PC-3 (cell line): ENCODE measurements at places on chromosomes 7 and 10.

- DNase-seq, result no peak
Observed at GRCh38 chr10:106493751-106494150, 670.8 kb downstream of the SORCS1 start.

DNA sequence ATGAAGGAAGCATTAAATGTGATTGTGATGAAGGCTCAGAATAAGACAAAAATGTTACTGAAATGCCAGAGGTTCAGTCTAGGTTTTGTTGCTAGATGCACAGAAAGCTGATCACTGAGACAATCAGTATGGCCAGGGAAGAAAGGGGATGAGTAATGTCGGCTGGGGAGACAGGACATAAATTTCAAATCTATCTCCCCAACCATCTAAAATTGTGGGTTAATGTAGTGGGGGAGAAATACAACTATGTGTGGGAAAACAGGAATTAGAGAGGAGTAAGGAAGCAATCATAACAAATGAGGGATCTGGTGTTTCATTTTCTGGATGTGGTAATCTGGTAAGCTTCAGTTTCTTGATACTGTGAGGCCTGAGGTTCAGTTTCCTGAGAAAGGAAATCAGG lies 1111.0 kb downstream of the XPNPEP1 start:
- DNase-seq, result no peak

- DNase-seq, result no peak
Observed at GRCh38 chr10:92327445-92328433, 36.8 kb downstream of the MARCHF5 start.

- no peak for DNase-seq
Observed at GRCh38 chr10:129692695-129693094, 225.7 kb downstream of the MGMT start.

DNA sequence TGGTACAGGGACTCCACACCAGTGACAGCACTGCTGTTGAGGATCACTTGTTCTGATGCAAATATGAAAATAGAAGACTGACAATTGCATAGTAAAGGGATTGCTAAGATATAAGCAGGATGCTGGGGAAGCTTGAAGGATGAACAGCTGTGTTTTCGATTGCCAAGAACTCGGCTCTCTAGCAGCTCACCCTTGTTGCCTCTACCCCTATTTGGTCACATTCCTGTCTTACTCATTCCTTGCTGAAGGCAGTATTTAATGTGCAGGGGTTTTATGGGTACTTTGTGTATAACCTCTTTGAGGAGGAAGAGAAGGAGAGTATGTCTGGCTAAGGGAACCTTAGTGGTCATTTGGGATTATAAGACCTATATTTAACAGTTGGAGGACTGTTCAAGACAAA lies 218.8 kb downstream of the AUTS2 start:
- DNase-seq, result no peak

- DNase-seq, result no peak
Observed at GRCh38 chr7:117193564-117193963, 129.3 kb downstream of the WNT2 start.

DNA sequence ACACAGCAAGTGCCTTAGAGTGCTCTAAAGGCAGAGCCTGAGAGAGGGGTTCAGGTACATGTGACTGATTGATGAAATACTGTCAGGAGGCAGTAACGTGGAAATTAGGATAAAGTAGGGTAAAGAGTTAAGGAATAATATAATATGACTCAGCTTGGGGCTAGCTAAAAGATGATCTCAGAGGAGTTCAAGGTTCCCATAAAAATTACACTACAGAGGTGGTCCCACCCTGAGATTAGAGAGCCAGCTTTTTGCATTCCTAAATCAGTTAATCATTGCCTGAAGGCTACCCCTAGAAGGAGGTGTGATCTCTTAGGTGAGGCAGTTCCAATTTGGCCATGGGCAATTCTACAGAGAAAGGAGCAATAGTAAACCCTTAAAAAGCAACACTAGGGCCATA lies 5.8 kb downstream of the LIPJ start:
- DNase-seq, result no peak

DNA sequence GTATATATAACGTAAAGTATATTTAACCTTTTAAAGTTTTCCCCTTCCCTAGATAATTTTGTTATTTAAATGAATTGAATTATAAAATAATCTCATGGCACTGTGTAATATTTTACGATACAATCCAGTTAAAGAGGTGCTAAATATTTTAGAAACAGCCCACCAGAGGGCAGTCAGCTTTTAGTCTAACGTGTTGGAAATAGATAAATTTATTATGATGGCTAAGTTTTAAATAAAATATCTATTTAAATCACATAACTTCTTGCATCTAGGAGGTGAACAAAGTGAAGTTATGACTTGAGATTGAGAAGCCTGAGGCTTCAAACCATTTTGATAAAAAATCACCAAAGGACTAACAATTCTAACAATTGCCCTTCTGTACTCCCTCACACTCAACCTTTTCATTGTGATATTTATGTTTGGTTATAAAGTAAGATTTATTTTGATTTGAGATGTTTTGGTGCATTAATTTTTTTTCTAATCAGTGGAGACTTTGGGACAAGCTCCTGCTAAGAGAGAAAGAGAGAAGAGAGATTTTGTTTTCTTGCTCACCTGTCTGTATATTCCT lies 171.5 kb upstream of the SP4 start:
- DNase-seq, result peak; percentile 66

DNA sequence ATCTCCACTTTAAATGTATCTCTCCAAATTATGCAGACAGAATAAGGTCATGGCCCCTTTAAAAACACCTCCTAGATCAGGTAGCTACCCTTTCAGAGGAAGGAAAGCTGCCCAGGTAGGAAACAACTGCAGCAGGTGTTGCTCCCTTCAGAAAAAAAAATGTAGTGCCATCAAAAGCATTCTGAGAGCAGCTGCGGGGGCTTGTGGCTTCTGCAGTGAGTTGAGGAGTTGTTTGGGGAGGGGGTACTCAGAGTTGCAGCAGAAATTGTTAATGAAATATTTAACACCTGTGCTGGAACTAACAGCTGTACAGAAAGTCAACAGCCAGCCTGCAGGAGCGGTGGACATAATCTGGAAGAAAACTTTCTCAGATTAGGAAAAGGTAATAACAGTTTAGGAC lies 24.0 kb downstream of the CDHR3 start:
- DNase-seq, result no peak

DNA sequence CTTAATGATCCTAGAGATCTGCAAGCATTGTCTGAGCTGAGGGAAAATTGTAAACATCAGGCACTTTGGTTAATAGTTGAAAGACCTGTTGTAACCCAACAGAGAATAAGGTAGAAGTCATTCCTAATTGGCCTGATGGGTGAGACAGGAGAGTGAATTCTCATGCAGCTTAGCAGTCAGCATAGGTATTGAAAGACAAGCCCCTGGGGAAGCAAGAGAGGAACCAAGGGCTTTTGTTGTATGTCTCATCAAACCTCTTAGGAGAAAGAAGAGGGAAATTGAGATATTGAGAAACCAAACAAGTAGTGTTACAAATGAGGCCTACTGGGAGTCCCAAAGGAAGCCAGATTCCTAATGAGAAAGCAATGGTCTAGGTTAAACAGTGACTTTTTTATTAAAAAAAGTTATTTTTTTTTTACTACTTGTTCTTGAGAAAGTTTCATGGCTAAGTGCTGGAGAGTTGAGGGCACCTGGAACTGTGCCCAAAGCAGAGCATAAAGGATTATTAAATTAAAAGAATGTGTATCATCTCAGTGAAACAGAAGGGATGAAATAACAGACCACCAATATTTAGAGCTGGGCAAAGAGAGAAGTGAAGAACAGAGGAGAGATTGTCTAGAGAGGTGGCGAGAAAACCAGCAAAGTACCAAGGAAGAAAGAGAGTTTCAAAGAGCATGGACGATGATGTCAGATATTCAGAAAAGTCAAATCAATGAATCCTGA lies 168.9 kb downstream of the CDK14 start:
- DNase-seq, result no peak

DNA sequence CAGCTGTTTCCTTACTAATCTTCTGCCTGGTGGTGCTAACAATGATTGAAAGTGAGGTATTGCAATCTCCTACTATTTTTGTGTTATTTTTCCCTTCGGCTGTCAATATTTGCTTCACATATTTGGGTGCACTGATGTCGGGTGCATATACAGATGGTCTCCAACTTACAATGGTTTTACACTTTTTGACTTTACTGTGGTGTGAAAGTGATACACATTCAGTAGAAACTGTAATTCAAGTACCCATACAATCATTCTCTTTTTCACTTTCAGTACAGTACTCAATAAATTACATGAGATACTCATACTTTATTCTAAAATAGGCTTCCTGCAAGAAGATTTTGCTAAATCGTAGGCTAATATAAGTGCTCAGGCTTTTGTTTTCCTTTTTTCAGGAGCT lies 73.2 kb downstream of the RNF216 start:
- no peak for DNase-seq
